WERI-Rb-1 (cell line): ENCODE measurements at places on chromosomes 1 and 21.

DNA sequence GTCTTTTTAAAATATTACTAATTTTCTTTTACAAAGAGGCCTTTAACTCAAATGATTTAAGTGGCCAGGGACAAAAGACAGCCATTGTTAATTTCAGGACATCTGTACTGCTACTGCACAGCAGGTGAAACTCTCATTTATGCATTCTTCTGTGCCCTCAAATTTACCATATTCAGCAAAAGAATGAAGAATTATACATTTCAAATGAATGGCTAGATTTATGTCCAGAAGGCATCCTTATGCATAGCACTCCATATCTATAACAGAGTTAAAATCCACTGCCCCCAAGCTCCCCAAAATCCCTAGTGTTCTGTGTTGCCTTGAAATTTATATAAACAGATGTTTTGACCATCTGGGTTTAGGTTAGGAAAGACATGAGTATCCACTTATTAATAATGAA is 202.6 kb downstream of the DNM3 start:
- no peak for DNase-seq

GRCh38 chr1:222790520-222790919 is 24.3 kb upstream of the DISP1 start:
- no peak for DNase-seq

GRCh38 chr1:205348554-205349487 is 7.9 kb downstream of the KLHDC8A start:
- peak; percentile 93 for DNase-seq

- no peak for DNase-seq
These were observed 2.8 kb upstream of the NUP210L start for GRCh38 chr1:154157520-154158306.

DNA sequence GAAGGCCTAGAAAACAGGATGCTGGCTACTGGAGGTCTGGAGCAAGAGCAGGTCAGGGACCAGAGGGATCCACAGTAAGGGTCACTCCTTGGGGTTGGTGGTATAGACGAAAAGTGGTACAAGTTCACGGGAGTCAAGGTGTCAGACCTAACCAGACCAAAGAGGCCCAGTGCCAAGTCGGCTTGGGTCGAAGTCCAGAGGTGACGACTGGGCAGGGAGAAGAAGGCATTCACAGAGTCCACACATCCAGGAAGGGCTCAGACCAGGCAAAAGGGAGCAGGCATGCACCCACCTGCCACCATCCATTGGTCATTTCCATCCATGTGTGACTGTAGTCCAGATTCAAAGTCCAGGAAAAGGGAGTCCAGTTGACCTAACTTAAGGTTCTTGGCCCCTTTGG is 27.1 kb upstream of the SYT6 start:
- DNase-seq: no peak

- DNase-seq: no peak
These were observed 256.9 kb upstream of the DUSP10 start for GRCh38 chr1:221998781-221999180.

DNA sequence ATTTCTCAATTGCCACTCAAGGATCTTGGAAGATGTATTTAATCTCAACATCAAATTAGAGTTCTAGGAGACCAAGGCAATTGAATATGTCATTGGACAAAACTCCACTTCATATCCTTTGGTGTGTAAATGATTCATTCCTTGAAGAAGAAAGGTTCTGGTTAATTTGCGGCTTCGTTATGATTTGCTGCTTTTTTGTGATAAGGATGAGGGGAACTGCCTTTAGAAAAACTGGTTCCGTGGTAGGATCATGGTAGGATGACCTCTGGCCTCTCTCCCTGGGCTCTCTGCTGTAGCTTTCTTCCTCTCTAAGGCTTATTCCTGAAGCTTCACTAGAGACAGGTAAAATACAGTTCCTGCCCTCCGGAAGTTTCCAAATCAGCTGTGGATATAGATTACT is 51.5 kb upstream of the ERRFI1 start:
- no peak for DNase-seq

GRCh38 chr1:218499011-218499691 is 154.0 kb downstream of the TGFB2 start:
- DNase-seq: no peak

DNA sequence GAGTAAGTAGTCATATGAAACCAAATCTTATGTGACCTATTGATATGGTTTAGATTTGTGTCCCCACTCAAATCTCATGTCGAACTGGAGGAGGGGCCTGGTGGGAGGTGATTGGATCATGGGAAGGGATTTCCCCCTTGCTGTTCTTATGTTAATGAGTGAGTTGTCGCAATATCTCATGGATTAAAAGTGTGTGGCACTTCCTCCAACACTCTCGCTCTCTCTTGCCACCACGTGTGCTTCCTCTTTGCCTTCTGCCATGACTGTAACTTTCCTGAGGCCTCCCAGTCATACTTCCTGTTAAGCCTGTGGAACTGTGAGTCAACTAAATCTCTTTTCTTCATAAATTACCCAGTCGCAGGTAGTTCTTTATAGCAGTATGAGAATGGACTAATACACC is 241.2 kb downstream of the RGS7 start:
- DNase-seq: no peak

DNA sequence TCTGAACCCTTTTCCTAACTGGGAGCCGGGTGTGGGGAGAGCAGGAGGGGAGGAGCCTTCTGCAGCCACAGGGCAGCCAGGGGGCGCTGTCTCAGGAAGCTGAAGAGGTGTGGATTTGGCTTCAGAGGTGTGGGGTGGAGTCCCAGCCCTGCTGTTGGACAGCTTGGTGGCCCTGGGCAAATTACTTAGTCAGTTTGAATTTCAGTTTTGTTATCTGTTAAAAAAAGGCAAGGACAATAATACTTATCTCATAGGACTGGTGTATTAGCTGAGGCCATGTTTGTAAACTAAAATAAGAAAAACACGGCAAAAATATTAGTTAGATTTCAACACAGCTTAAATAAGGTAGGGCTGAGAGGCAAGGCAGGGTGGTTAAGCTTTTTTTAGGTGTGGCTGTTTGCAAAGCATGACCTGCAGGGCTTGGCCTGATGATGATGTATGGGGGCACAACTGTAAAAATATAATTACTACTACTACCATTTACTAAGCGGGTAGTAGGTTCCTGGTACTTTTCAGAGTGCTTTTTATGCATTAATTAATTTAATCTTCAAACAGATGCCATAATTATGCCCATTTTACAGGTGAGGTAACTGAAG is 111.8 kb downstream of the PLXNA2 start:
- DNase-seq: peak; percentile 100

DNA sequence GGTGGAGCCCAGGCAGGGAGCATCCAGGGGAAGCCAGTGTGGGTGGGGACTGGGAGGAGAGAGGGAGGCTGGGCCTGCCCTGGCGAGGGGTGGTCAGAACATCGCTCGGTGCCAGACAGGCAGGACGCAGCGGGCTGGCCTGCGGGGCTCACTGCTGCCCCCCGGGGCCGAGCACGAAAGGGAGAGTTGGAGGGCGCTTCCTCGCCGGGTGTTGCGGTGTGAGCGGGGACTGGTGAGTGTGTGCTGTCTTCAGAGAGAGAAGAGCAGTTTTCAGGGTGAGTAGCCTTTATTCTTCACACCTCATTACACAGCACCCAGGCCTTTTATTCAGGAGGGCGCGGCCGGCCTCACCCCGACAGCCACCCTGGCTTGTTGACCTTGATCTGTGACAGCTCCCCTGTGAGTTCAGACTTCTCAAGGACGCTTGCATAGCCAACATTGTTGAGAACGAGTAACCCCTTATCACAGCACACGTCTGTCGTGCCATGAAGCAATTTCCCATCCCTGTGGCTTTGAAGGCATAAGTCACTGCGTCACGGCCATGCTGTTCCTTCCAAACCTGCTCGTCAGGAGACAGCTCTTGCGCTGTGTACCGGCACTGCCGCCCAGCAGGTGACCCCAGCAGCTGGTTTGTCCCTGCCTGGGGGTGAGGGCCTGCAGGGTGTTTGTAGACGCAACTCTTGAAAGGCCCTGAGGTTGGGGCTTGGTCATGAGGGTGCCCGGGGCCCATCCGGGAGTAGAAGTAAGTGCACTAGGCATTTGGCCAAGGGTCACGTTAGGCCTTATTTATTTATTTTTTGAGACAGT is 54.6 kb downstream of the PRKCZ start:
- no peak for DNase-seq

- no peak for DNase-seq
These were observed 93.6 kb upstream of the ZNF678 start for GRCh38 chr1:227469708-227470107.

GRCh38 chr1:226495716-226496115 is 52.8 kb upstream of the STUM start:
- no peak for DNase-seq

- peak; percentile 62 for DNase-seq
These were observed 2.3 kb upstream of the ACTA1 start for GRCh38 chr1:229436201-229436600.

GRCh38 chr21:36563341-36563926 is 83.5 kb upstream of the CLDN14 start:
- no peak for DNase-seq

GRCh38 chr1:15018767-15019166 is 134.8 kb upstream of the TMEM51 start:
- DNase-seq: no peak

- DNase-seq: peak; percentile 46
These were observed 143.5 kb upstream of the USH2A start for GRCh38 chr1:216566641-216567205.

- DNase-seq: no peak
These were observed 149.2 kb downstream of the RASAL2 start for GRCh38 chr1:178243119-178243518.

- no peak for DNase-seq
These were observed 52.3 kb downstream of the ITPKB start for GRCh38 chr1:226686440-226687425.

- no peak for DNase-seq
These were observed 30.2 kb downstream of the SRRM1 start for GRCh38 chr1:24673341-24673740.

GRCh38 chr1:99675994-99676393 is 30.1 kb downstream of the PALMD start:
- no peak for DNase-seq

- peak; percentile 81 for DNase-seq
These were observed 379.8 kb downstream of the SIPA1L2 start for GRCh38 chr1:232249861-232250777.

- no peak for DNase-seq
These were observed 51.3 kb downstream of the KCND3 start for GRCh38 chr1:111938123-111938522.

DNA sequence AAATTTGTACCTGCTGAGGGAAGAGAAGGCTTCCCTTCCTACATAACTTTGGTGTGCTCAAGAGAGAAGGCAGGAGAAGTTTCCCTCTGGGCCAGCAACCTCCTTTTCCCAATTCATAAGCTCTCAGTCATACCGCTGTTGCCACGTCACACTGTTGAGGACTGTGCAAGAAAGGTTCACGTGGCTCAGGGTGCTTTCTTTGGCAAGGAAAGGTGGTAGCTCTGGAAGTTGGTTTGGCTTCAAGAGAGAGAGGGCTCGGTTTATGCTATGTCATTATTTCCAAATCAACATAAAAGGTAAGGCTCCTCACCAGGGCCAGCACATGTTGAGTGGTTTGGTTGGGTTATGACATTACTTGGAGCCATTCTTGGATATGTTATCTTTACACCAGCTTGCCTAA is 77.3 kb downstream of the TNFSF18 start:
- no peak for DNase-seq

DNA sequence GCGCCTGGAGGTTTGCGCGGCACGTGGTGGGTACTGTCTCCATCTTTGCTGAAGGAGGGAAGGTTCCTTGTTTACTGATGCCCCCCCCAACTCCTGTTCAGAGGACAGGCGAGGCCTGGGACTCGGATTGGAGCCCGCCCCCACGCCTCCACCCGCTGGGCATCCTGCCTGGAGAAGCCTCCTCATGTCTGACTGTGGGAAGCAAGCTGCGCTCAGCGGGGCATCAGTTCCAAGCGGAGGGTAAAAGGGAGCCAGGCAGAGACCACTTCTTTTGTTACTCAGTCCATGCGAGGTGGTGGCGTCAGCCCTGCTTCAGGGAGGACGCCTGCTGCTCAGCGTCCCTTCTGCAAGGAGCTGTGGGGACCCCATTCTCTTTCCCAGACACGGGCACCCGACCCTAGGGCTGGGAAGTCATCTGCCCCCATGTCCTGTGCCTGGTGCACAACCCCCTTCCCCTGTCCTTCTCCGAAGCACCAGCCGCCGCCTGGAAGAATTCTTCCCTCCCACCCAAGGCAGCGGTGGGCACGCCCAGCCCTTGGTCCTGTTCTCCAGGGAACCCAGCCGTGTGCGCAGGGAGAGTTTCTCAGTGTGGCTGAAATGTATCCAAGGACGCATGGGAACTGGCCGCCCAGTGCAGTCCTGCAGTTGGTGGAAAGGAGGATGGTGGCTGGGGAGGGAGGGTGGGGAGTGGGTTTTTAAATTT is 414.0 kb downstream of the CAMTA1 start:
- no peak for DNase-seq

DNA sequence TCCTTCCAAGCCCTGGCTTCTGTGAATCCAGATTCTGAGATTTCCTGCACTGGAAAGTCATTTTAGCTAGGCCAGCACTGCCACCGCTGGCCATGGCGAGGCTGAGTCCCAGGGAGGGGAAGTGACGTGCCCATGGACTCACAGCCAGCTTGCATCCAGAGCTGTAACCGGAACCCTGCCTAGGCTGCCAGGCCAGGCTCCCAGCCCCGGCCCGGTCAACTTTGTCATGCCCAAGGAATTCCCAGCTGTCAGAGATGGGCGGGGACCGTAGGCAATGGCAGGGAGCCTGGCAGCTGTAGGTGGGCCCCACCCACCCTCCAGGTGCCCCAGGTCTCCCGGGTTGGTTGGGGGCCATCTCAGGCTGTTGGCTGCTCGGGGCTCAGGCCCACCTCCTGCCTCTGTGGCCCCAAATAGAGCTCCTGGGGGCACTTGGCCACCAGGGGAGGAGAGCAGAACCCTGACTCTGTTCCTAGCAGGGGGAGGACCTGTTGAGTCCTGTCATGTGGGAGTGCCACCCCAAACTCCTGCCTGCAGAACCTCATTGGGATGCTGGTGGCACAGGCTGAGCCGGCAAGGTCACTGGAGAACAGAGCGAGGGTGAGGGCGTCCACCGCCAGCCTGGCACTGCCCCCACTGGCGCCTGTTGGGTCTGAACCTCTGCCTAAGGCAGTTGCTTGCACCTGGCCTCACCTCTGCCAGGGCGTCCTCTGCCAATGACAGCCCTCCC is 57.8 kb downstream of the FOXO6 start:
- no peak for DNase-seq

DNA sequence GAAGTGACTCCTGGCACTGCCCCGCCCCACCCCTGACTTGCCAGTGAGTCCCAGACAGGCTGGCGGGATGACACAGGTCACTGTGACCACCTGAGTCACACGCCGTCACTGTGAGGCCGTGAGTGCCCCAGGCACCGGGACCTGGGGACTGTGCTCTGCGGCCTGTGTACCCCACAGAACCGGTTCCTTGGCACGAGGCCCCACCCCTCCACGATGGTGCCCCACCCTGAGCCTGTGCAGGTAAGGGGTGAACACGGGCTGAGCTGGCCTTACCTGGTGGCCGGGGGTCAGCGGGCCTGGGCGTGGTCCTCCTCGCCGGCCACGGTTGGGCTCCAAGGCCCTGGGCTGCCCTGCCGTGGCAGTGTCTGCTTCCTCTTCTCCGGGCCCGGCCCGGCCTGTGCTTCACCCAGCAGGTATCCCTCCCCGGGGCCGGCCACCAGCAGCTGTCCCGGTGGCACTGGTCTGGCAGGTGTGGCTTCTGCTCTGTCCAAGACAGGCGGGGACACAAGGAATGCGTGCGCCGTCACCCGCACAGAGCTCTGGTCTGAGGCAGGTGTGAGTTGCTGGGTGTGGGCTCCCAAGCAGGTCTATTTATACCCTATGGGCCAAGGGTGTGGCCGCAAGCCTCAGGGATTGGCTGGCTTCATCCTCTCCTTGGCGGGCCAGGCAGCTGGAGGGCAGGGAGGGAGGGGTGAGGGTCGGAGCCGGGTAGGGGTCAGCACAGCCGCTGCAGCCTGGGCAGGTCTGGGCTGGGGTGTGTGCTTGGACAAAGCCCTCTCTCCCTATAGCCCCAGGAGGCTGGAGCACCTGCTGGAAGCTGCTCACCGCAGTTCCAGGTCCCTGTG is at the start of gene RNF223:
Gene RNF223 (minus strand): TSS at position 564 of the 845 bp plus-strand sequence. CDS start 1,740 bp downstream, outside the sequence.
- DNase-seq: no peak
